HT1080 (cell line): ENCODE measurements at places on chromosomes 16 and 17. TPM values are rescaled to one million over a fixed set of nuclear protein-coding genes. Genes with fewer than 3 reads are reported as not detected.

Gene SOX9
- total RNA-seq, result 24.9 and 43.0 TPM in 2 replicates

Gene PPM1E
- 0.43 and 0.47 TPM in 2 replicates for total RNA-seq

Gene OSBPL7
- 9.2 and 15.0 TPM in 2 replicates for total RNA-seq

Gene JUP
- total RNA-seq, result 1.6 and 4.0 TPM in 2 replicates

Gene PRAC2
- total RNA-seq, result not detected in 2 replicates

Gene C16orf46
- total RNA-seq, result not detected in 2 replicates

GRCh38 chr17:12316021-12316420 lies 295.3 kb downstream of the MAP2K4 start:
- DNase-seq, result no peak

GRCh38 chr17:81995463-81996231 lies 18.2 kb downstream of the ASPSCR1 start:
- DNase-seq, result no peak

- no peak for DNase-seq
Observed at GRCh38 chr17:72474719-72475477, 354.1 kb downstream of the SOX9 start.

DNA sequence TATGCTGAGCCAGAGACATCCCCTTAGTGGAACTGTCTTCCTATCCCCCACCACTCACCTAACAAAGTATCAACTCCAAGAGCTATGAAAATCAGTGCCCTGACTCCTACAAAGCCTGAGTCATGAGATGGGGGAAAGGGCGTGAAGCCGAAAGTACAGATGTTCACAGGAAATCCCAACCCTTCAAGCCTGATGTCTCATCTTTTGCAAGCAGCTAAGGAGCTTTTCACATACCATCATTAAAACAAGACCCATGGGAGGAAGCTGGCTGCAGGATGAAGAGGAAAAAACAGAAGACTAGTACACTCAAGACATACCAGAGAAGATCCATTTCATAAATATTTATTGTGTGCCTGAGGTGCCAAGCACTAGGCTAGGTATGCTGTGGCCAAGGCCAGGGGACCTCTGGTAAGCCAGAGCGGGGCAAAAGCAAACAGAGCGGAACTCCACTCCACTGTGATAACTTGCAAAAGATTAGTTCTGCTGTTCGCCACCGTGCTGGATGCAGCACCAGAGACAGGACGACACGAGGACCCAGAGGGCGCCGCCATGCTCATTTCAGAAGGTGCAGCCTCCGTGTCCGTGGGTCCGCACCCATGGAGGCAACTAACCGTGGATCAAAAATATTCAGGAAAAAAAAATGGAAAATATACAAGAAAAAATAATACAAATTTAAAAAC lies 4.5 kb upstream of the MNT start:
- peak; percentile 96 for DNase-seq

GRCh38 chr17:41498276-41498675 lies 7.1 kb downstream of the KRT13 start:
- no peak for DNase-seq

DNA sequence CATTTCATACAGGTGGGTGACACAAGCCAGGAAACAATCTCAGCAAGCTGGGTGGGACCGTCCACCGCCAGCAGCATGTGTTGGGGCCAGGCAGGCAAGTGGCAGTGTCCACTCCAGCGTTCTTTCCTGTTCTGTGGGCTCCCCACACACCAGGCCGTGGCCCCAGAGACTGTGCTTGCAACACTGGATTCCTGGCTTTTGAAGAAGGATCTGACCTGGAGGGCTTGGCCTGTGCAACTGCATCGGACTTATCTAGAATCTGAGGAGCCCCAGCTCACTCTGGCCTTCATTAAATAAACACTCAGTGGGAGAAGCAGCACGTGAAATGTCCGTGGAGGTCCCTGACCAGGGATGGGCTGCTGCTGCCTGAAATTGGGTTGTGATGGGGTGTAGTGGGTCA lies 3.2 kb downstream of the KSR1 start:
- no peak for DNase-seq

DNA sequence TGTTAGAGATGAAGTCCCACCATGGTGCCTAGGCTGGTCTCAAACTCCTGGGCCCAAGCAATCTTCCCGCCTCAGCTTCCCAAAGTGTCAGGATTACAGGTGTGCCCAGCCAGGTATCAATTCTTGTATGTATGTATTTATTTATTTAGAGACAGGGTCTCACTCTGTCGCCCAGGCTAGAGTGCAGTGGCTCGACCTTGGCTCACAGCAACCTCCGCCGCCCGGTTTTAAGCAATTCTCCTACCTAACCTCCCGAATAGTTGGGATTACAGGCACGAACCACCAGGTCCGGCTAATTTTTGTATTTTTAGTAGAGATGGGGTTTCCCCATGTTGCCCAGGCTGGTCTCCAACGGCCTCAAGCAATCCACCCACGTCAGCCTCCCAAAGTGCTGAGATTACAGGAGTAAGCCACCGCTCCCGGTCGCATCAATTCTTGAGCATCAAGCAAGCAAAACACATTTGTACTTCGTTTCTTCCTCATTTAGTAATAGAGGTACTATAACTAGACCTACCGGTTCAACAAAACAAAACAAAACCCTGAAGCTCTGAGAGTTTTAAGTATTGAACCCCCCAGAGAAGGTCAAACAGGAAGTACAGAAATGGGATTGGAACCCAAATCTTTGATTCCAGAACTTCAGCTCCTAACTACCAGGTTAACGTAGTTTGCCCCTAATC lies 1.0 kb upstream of the ZNF500 start:
- DNase-seq, result no peak

GRCh38 chr16:88170528-88170991 lies 212.2 kb upstream of the ZNF469 start:
- no peak for DNase-seq

GRCh38 chr16:2713985-2714774 lies 5.8 kb downstream of the PRSS27 start:
- DNase-seq, result no peak
